ENCODE measurements at places on chromosomes 3 and 15.

- no peak for DNase-seq
Observed at GRCh38 chr15:50390554-50391264, 33.5 kb upstream of the USP8 start.

- DNase-seq: no peak
Observed at GRCh38 chr3:128282380-128283196, 129.3 kb downstream of the EEFSEC start.

DNA sequence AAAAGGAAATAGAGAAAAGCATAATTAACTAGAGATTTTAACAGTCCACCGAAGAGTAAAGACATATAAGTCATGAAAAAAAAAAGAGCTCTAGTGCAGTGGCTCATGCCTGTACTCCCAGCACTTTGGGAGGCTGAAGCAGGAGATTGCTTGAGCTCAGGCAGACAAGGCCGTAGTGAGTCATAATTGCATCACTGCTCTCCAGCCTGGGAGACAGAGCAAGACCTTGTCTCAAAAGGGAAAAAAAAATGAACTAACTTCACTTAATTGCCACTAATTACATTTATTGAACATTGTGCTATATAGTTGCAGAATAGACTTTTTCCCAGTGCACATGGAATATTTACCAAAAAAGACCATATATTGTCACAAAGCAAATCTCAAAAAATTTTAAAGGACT, 221.8 kb downstream of the CBLB start:
- DNase-seq: no peak

DNA sequence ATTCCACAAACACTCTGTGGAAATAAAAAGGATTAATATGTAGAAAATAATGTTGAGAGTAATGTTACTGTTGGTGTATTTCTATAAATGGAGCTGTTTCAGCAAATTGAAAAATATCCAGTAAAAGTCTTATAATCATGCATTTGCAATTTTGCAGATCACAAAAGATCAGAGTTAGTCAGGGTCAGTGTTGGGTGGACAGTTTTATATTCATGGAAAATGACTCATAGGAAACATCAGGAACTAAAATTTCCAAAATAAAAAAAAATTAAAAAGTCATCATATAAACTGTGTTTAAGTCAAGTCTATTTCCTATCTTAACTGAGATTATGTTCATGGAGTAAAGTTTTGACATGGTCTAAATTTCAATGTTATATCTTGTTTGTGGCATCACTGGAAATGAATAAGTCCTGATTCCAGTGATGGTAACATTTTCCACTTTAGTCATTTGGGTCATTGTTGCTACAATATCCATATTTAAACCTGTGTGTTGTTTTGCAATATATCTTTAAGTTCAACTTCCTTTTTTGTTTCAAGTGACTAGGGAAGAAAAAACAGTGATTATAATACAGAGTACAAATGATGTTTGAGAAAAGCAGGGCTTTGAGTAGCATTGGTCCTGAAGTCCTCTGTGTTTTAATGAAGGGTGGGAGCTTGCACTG, 37.8 kb downstream of the MITF start:
- DNase-seq: no peak

DNA sequence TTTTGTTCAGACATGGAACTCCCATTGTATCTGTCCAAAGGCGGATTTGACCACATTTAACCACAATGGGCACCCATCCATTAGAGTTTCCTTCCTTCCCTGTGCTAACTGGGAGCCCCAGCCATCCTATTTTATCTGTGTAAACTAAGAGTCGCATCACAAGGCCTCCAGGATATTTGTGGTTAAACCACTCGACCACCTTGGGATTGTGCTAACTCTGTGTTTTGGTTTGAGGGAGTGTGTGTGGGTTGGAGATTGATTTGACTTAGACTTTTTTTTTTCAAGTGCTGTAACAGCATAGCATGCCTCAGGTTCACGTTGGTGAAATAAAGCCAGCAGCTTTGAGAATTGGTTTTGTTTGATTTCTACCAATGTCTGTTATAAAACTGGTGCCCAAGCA, 100.4 kb upstream of the TP63 start:
- DNase-seq: no peak

- no peak for DNase-seq
Observed at GRCh38 chr3:16866571-16866970, 18.2 kb upstream of the PLCL2 start.

GRCh38 chr3:4900298-4900697, 78.9 kb upstream of the BHLHE40 start:
- DNase-seq: no peak

- DNase-seq: no peak
Observed at GRCh38 chr15:89205991-89206585, 15.3 kb downstream of the RLBP1 start.

GRCh38 chr15:66572146-66572545, 6.3 kb upstream of the LCTL start:
- no peak for DNase-seq

DNA sequence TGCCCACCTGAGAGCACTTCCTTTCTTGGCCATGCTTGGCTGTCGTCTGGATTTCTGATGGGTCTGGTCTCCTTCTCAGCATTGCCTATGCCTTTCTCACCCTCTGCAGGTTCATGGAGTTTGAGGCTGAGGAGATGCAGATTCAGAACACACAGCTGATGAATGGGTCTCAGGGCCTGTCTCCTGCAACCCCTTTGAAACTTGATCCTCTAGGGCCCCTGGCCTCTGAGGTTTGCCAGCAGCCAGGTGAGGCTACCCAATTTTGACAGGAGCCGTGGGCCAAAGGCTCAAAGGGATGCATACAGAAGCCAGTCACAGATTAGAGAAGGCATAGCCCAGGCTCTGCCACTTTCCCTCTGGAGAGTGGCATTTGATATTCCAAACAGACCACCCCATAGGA, 10.5 kb downstream of the NUTM1 start:
- DNase-seq: no peak

GRCh38 chr3:61828880-61829721, 267.7 kb downstream of the PTPRG start:
- DNase-seq: no peak

- no peak for DNase-seq
Observed at GRCh38 chr3:8632402-8633237, 12.0 kb downstream of the SSUH2 start.

DNA sequence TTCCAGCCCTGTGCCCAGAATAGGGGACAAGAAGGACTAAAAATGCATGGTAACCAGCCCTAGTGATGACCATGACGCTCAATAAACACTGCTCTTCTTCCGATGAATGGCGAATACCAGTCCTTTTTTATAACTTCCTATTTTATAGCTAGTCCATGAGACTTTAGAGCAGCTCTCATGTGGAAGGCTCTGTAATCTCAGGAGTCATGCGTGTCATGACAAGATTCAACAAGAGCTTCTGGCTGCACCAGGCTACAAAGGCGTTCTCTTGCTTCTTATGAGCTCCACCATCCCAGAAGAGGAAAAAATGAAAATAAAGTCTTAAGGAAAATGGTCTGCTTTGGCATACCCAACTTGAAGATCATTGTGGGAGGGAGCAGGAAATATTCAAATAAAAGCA, 141.0 kb downstream of the TMCO5A start:
- DNase-seq: no peak

- no peak for DNase-seq
Observed at GRCh38 chr3:127670761-127671522, 1.8 kb upstream of the ABTB1 start.
